ENCODE measurements at places on chromosomes 6 and 20. TPM values are rescaled to one million over a fixed set of nuclear protein-coding genes. Genes with fewer than 3 reads are reported as not detected.

The CDH26 gene
- total RNA-seq = 0.18 TPM

The FNDC1 gene
- total RNA-seq = 1.1 TPM

The GABRR1 gene
- total RNA-seq = not detected

The PDYN gene
- total RNA-seq = not detected

DNA sequence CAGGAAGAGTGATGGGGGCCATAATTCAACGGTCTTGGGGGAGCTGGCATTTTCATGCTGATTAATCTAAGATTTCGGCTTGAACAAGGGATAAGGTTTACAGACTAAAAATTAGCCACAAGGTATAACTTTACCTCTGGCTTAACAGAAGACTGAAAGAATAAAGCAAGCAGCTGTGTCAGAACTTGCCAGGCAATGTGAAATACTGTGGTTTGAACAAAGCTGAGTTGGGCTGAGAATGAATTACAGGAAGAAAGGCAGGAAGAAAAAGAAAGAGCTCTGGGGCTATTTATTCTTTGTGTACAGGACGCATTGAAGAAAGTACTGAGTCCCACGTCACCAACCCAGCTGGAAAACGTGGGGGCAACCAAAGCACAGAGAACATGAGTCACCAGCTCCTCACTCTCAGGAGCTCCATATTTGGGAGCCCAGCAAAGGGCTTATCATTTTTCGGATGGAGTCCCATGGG is 121.5 kb upstream of the NEDD9 start:
- H3K27ac ChIP-seq = no peak overlapping the region
- no peaks in the 10 kb centered on the region for H3K36me3 ChIP-seq
- DNase-seq = no peak
- no peaks in the 10 kb centered on the region for H3K27me3 ChIP-seq
- H3K4me3 ChIP-seq = no peak overlapping the region
- peaks cover 4% of the 10 kb centered on the region for H3K4me1 ChIP-seq

DNA sequence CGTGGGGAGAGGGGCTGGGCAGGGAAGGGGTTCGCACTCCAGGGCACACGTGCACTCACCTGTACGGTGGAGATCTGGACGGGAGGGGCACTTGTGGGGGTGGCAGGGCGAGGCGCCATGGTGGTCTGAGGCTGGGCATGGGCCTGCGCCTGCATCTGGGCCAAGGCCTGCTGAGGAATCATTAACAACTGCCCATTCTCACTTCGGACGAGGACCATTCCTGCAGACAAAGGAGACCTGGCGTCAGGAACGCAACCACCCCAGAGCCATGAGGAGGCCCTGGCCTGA is 51.2 kb downstream of the TAF4 start:
- H3K36me3 ChIP-seq = no peaks in the 10 kb centered on the region
- peaks cover 16% of the 10 kb centered on the region for H3K4me1 ChIP-seq
- no peak overlapping the region for H3K4me3 ChIP-seq
- H3K27me3 ChIP-seq = no peaks in the 10 kb centered on the region
- no peak overlapping the region for H3K27ac ChIP-seq

- H3K27me3 ChIP-seq = no peaks in the 10 kb centered on the region
- H3K36me3 ChIP-seq = no peaks in the 10 kb centered on the region
- H3K4me3 ChIP-seq = no peak overlapping the region
- no peak for DNase-seq
- H3K4me1 ChIP-seq = peaks cover 3% of the 10 kb centered on the region
Observed at GRCh38 chr20:47142774-47143170, 213.7 kb downstream of the ZMYND8 start.

Data from ovary (tissue), 10 donors.